HuH-7.5 (cell line): ENCODE measurements at places on chromosomes 6 and 20.

DNA sequence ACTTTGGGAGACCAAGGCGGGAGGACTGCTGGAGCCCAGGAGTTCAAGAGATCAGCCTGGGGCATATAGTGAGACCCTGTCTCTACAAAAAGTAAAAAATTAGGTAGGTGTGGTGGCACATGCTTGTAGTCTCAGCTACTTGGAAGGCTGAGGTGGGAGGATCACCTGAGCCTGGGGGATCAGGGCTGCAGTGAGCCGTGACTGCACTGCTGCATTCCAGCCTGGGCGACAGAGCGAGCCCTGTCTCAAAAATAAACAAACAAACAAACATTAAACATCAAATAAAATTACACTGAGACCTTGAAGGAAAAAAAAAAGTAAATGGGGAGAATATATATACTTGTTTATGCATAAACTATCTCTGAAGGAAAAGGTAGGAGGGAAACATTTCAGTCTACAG, 387.8 kb downstream of the ZFAND3 start:
- DNase-seq = no peak

DNA sequence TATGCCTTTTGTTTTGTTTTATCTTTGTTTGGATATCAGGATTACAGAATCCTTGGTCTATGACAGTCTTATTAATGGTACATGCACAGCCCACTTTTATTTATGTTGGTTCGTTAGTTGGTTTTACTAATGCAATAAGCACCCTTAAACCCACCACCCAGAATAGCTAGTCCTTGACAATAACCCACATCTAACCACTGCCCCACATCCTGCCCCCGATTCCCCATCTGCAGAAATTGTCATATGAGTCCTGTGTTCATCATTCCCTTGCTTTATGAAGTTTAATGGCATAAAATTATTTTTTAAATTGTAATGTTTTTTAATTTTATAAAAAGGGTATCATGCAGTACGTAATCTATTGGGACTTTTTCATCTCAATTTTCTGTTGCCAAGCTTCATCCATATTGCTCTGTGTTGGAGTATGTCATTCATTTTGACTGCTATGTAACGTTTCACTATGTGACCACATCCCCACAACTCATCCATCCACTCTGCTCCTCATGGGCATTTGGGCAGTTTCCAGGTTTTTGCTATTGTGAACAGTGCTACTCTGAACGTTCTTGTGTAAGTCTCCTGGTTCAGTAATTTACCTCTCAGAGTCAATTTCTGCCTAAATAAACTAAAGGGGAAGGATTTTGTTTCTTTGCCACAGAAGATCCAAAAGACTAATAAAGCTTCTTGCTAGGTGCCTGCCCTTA, 150.4 kb downstream of the MRPL14 start:
- no peak for DNase-seq

DNA sequence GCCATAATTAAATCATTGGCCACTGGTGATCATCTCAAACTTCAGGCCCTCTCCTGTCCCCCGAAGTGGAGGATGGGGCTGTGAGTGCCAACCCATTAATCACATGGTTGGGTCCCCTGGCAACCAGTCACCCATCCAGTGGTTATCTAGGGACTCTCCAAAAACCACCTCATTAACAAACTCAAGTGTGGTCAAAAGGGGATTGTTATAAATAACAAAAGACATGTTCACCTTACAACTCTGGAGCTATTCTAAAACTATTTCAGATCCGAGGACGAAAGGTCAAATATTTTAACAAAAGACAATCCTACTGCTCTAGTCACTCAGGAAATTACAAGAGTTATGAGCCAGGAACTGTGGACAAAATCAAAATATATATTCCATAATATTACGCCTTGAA, 95.5 kb upstream of the PRND start:
- DNase-seq = no peak

GRCh38 chr6:72212686-72213085, 326.3 kb downstream of the RIMS1 start:
- DNase-seq = no peak

DNA sequence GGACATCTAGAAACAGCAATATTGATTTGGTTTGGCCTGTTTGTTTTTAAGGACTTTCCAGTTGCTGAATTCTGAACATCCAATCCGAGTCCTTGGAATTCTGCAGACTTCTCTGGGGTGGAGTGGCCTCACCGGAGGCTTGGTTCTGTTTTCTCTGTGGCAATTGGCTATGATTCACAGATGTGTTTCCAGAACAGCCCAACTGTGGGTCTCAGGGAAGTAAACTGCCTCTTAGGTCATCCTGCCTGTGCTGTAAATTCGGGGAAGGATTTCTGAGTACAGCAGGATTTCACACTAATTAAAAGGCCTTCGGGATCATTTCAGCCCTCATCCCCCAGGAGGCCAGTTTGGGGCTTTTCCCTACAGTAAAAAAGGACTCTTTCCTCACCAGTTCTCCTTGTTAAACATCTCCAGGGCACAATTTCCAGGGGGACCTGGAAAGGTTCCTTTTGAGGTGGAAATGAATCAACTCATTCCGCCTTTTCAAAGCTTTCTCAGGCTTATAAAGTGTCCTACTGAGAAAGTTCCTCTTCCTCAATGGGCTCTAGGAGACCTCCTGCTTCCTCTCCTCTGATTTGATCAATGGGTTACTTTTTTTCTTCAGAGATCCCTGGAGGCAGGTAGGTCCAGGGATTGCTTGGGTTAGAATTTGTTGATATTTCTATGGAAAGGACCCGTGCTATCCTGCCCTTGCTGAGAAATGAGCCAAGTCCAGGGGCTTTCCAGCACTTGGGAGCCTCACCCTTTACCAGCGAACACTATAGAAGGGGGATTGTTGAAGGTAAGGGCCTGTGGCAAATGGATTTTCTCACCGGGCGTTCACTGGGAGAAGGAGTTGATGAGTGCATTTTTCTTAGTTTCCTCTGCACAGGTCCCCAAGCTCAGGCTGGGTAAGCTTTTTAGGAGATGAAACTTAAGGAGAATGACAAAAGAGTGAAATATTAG, 114.6 kb downstream of the CLIC5 start:
- no peak for DNase-seq

DNA sequence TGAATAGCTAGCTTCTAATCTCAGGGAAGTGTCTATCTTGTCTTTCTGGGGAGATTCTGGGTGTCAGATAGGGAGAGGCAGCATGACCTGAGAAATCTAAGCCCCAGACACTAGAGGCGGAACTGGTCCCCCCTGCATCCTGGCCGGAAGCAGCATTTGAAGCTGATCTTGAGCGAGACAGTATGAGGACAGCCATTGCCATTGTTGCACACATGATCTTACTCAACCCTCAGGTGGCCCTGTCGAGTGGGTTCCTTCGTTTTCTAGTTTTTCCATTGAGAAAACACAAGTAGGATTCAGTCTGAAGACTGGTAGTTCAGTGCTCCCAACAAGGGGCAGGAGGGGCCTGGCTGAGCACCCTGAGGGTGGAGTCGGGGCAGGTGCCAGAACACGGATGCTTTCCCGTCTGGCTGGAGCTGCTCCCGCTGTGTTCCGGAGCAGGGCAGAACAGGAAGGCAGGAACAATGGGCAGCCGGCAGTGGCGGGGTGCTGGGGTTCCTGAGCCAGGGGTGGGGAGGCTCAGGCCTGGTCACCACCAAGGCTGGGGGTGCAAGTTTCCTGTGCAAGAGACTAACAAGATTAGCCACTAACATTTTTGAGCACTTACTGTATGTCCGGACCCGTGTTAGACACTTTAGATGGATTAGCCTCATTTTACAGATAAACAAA, 7.9 kb upstream of the SDCBP2 start:
- no peak for DNase-seq

GRCh38 chr20:3244613-3245012, 5.6 kb upstream of the SLC4A11 start:
- no peak for DNase-seq

GRCh38 chr20:45247865-45248264, 6.5 kb downstream of the SLPI start:
- no peak for DNase-seq

- no peak for DNase-seq
These were observed 81.3 kb upstream of the CD93 start for GRCh38 chr20:23167431-23167830.

GRCh38 chr6:136751522-136751956, 40.7 kb downstream of the MAP3K5 start:
- DNase-seq = no peak

DNA sequence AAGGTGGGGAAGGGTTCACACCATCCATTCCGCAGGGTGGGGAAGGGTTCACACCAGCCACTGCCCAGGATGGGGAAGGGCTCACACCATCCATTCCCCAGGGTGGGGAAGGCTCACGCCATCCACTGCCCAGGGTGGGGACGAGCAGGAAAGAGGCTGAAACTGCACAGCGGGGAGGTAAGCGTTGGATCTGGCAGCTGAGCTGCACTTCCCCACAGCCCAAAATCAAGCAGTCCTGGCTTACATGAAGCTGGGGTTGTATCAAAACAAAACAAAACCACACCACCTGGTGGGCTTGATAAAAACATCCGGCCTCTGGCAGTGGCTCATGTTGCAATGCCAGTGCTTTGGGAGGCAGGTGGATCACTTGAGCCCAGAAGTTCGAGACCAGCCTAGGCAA, 268.5 kb downstream of the TAF4 start:
- no peak for DNase-seq

DNA sequence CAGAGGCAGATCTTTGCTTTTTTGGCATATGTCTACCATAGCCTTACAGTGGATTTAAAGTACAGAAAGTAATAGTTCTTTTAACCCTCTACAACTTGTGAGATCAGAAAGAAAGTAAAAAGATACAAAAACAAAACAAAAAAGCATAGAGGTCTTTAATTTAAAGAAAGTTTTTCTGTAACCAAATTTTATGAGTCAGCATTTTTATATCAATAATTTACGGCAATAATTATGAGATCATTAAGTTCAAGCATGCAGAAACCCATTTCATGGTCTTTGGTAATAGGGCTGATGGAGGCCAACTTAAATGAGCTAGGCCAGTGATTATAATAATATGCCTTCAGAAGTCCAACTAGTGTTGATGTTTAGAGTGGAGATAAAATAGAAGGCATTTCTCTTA, 145.9 kb downstream of the AIG1 start:
- no peak for DNase-seq

- DNase-seq = no peak
These were observed 43.9 kb upstream of the DEK start for GRCh38 chr6:18308070-18308735.

DNA sequence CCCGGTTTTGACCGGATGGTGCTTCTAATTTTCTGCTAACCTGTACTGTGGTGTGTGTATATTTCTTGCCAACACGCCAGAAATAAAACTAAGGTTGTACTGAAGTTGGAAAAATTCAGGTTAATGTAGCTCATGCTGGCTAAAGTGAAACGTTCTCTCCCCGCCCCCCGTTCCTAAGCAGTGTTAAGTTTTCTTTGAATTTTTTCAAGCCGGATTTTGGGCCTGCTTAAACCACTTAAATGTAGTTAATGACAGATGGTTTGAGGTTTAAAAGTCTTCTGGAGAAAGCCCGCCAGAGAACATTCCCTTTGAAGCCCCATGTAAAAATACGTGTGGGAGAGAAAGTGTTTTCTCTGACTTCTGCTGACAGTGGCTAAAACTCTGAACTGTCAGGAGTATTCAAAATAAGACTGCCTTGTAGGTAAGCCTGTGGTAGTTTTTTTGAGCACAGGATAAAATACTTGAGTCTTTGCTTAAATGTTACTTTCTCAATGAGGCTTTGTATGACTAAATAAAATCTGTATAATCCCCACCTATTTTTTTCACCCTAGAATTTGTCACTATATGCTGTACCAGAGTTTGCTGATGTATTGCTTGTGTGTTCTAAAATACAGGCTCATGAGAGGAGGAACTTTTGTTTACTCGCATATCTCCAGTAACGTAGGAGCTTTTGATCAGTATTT, 101.3 kb downstream of the OR2B2 start:
- no peak for DNase-seq

DNA sequence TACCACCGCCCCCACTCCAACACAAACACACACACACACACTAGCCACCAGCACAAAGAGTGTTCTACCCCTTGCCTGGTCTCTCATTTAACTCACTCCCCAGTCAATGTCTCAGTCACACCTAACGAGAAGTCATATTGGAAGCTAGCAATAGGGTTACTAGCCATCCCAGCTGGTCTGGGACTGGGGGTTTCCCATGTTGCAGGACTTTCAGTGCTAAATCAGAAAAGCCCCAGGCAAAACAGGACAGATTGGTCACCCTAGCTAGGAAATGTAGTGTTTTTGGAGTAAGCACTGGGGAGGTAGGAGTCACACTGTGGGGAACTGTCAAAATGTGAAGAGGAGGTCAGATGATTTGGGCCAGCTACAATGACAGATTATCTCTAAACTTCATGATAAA, 158.1 kb downstream of the UNC5CL start:
- DNase-seq = no peak

- no peak for DNase-seq
These were observed 12.7 kb downstream of the BFSP1 start for GRCh38 chr20:17518339-17519052.

DNA sequence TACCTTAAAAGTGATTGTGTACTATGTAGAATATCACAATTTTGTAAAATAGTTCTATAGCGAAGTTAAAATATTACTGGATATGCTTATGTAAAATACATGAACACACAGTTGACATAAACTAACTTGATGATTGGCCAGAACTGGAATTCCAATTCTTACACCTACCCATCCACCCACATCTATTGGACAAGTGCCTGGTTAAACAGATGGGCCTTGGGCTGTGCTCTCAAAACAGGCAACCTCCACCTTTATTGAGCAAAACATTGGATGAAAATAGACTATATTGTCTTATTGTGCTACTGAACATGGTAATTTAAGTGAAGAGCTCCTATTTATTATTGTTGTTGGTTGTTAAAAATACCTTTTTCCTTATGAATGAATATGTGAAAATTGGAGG, 154.0 kb upstream of the FLRT3 start:
- DNase-seq = no peak

DNA sequence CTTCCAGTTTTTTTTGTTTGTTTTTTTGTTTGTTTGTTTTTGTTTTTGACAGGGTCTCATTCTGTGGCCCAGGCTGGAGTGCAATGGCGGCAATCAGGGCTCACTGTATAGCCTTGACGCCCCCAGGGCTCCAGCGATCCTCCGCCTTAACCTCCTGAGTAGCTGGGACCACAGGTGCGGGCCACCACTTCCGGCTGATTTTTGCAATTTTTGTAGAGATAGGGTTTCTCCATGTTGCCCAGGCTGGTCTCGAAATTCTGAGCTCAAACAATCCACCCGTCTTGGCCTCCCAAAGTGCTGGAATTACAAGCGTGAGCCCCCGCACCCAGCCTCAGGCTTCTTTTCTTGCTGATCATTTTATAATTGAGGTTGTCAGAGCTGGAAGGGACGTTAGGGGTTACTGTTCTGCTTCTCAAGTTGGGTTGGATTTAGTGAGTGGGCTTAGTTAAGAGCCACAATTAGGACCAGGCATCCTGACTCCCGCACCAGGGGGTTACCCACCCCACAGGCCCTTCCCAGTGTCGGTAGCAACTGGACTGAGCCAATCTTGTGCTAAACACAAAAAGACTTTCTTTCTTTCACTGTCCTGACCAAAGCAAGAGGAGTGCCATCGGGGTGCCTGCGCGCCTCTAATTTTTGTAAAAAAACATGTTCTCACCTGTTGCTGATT, 13.1 kb upstream of the ZSCAN9 start:
- no peak for DNase-seq
